ENCODE measurements at places on chromosomes 13 and 19.

DNA sequence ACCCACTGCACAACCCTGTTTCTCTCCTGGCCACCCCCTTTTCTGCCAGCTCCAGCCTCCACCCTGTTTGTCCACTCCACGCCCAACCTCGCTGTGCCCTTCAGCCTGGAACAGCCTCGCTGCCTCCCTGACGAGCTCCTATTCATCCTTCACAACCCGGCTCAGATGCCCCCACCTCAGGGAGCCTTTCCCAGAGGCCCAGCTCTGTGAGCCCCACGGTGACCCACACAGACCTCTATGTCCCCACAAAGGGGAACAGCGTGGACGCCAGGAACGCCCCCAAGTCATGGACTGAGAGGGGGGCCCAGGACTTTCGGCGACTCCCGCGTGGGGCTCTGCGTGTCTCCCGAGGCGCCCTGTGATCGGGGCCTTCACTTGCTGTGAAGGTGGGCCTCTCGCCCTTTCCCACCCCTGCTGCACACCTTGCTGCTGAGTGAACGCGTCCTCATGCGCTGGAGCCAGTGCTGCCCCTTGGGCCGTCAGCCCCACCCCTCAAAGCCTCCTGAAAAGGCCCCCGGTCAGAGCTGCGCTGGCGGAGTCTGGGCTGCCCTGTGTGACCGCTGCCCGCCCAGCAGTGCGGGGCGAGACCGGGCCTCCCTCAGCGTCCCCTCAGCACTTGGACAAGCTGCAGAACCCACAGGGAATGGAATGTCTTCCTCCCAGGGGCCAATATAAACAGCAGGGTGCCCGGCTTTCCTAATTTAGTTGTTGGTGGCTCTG, 40.0 kb downstream of the ADPRHL1 start:
- DNase-seq: no peak

DNA sequence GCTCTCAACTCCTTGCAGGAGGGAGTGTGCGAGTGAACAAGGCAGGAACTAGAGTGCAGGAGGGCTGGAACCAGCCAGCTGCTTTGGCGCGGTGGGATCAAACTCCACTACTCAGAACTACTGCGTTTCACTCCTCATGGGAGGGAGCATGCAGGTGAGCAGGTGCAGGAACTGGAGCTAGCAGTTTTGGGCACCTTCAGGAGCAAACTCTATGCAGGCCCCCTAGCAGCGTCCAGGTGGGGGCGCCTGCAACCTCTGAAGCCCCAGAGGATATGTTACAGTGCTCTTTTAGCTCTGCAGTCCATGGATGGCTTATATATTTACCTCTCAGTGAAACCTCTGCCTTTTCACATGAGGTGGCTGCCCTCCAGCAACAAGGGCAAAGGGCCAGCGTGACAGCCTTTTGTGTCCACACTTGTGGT, 1303.4 kb downstream of the PCDH9 start:
- DNase-seq: no peak

- DNase-seq: no peak
Measured at GRCh38 chr13:61648547-61648946, 232.9 kb upstream of the PCDH20 start.

GRCh38 chr13:104143760-104144416, 1077.7 kb upstream of the SLC10A2 start:
- DNase-seq: peak; percentile 2

DNA sequence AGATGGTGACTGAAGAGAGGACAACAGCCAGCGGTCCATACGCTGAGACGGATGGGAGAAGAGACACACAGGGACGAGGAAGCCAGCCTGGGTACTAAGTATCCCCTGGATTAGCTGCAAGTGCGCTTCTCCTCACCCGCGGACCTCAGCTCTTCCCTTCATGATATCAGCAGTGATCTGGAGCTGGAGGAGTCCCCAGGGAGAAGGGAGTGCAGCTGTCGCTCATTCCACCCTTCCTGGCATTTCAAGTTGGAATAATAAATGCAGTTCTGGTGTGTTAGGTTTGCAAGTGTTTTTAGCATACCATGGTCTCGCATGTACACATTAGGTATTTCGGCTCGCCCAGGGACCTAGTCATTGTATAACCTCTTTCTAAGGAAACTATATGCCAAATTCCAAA, 88.5 kb upstream of the C1QTNF9B start:
- no peak for DNase-seq
